ENCODE measurements at places on chromosomes 1 and 21.

DNA sequence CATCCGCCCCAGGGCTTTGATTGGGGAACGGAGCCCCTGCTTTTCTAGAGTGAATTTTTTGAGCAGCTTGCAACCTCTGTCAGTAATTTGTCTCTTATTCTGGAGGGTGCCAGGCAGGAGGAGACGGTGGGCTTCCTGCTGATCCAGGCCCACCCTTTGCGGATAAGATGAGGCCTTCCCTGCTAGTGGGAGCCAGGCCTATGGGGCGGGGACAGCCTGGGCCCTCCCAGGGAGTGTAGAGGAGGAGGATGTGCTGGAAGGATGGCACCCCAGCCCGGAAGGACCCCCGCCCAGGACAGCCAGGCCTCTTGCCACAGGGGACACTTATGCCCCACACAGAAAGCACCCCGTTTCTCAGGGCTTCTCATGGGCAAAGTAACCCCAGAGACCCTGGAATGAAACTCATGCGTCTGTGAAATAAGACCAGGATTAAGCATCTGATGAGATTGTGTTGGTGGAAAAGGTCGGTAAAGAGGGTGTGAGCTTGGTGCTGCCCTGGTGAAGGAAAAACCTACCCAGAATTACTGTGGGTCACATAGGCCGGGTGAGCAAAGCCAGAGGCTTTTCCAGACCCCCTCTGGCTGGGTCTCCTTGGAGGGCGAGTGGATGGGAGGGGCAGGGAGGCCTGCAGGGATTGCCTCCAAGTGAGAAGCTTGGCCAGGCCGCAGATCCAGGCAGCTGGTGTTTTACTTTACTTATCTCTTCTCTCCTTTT is 118.7 kb downstream of the SIK1 start:
- no peak for DNase-seq

DNA sequence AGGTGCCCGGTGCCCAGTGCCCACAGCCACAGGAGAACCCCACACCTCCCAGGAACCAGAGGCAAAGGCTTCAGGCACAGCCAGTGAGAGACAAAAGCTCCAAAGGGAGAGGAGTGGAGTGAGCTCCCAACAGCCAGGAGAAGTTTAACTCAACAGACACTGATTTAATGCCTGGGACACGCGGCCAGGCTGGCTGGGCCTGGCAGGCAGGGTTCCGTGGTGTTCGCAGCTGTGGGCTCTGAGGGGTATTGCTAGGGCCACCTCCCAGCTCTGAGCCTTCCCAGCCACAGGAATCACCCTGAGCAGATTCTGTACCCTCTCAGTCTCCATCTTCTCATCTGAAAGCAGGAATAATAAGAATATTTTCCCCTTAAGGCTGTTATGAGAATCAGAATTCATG is 222.5 kb downstream of the NPHP4 start:
- DNase-seq = no peak

GRCh38 chr1:116345843-116346242 is 27.2 kb upstream of the ATP1A1 start:
- peak; percentile 27 for DNase-seq

GRCh38 chr1:116465845-116466685 is 93.0 kb downstream of the ATP1A1 start:
- no peak for DNase-seq

DNA sequence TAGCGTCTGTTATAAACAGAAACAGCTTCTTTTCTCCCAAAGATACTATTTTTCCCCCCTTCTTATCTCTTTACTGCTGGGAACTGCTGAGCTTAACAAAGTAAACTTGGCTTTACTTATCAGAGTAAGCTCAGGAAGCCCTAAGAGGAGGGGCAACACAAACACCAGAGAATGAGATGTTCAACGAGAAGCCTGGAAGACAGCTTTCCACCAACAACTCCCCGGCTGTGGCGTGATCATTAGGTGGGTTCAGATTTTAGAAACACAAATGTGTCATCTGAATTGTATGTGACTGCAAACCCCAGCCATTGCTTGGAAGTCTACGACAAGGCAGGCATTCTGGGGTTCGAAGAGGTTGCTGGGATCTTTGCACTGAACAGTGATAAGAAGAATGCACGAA is 181.2 kb upstream of the ESRRG start:
- no peak for DNase-seq

DNA sequence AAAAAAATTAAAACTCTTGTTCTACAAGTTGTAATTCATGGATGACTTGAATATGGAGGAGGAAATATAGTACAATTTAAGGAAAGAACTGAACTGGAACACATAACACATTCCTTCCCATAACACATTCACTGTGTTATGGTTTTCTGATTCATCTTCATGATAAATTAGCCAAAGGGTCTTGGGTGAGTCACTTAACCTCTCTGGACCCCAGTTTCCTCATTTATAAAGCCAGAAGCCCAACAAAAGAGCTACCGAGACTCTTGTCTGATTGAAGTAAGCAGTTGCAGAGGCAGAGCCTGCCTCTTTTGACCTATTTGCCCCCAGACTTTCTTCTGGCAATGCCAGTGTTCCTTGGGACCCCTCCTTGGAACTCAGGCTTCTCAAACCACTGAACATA is 161.9 kb upstream of the KCTD3 start:
- DNase-seq = no peak

GRCh38 chr1:41382480-41383090 is 21.4 kb downstream of the FOXO6 start:
- no peak for DNase-seq

- DNase-seq = no peak
These were observed 30.3 kb downstream of the KIFAP3 start for GRCh38 chr1:170044187-170044586.

GRCh38 chr1:245242989-245243388 is 88.2 kb downstream of the KIF26B start:
- no peak for DNase-seq

GRCh38 chr21:46613391-46613790 is 8.5 kb upstream of the S100B start:
- DNase-seq = no peak

DNA sequence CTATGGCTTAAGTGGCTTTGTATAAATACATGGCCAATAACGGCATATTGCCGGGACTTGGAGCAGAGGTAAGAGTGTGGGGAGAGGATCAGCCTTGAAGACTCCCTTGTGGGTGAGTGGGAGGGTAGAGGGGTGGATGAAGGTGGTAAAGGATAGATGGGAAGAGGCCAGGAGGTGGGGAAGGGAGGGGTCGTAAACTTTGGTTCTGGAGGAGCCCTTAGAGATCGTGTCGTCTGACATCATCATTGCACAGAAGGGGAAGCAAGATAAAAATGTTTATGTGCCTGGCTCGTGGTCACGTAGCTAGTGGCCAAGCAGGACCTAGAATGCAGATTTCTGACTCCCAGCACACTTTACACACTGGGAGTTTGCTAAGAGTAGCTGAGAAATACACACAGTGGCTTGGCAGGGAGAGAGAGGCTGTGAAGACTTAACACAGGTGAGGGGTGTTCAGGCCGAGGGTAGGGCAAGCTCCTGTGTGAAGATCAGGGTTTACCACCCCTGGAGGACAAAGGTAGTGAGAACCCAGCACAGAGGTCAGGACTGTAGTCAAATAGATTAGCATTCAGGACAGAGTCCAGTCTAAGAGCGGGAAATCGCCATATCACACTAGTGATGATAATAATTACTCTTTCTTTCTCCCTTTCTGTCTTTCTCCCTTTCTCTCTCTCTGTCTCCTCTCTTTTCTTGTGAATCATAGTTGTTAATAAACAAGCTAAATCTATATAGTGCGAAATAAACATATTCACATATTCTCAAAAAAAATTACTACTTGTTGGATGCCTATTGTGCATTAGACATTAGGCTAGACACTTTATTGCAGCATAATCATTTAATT is 75.5 kb downstream of the LRRC8D start:
- DNase-seq = no peak

DNA sequence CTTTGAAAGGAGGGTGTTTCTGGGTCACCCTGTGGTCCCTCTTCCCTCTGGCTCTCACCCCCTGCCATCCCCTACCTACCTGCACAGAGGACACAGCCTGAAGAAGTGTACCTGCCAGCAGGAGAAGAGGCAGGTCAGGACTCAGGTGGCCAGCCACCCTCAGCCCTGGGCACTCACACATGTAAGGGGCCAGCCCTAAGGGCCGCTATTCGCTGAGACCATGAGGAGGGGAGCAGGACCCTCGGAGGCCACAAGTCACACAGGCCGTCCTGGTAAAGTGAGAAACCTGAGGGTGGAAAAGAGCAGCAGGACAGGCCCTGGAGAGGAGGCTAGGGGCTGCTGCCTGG is 1.2 kb downstream of the ZNF692 start:
- DNase-seq = no peak

- DNase-seq = no peak
These were observed 14.1 kb upstream of the NUAK2 start for GRCh38 chr1:205335692-205336091.

- no peak for DNase-seq
These were observed 5.5 kb upstream of the RGS21 start for GRCh38 chr1:192311281-192311680.

DNA sequence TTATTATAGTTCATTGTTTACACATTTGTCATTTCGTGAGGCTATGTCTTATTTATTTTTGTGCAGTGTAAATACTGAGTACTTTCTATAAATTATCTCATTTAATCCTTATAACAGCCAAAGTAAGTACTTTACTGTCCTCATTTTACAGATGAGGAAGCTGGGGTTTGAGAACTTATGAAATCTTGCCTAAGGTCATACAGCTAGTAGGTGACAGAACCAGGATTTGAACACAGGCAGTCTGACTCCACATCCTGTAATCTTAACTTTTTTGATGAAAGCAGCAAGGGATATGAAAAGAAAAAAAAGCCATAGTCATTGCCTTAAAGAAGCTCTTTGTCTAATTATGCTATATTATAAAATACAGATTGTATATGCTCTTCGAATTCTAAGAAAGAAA is 107.1 kb upstream of the BMP8A start:
- no peak for DNase-seq

DNA sequence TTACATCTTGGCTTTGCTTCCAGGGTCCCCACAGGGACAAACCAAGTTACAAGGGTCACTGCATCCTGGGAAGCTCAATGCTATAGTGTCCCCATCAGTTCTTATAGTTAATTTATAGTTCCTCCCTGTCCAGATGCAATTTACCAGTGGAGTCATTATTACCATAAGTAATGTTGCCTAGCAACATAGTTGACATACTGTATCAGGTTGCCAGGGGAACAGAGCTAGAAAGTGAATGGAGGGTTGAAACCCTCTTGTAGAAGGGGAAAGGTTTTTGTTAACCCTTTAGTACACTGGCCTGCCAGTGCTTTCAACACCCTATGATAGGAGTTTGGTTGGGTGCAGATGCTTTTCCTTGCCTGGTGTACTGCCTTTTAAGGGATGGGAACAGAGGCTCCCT is 34.3 kb upstream of the TTC4 start:
- no peak for DNase-seq

DNA sequence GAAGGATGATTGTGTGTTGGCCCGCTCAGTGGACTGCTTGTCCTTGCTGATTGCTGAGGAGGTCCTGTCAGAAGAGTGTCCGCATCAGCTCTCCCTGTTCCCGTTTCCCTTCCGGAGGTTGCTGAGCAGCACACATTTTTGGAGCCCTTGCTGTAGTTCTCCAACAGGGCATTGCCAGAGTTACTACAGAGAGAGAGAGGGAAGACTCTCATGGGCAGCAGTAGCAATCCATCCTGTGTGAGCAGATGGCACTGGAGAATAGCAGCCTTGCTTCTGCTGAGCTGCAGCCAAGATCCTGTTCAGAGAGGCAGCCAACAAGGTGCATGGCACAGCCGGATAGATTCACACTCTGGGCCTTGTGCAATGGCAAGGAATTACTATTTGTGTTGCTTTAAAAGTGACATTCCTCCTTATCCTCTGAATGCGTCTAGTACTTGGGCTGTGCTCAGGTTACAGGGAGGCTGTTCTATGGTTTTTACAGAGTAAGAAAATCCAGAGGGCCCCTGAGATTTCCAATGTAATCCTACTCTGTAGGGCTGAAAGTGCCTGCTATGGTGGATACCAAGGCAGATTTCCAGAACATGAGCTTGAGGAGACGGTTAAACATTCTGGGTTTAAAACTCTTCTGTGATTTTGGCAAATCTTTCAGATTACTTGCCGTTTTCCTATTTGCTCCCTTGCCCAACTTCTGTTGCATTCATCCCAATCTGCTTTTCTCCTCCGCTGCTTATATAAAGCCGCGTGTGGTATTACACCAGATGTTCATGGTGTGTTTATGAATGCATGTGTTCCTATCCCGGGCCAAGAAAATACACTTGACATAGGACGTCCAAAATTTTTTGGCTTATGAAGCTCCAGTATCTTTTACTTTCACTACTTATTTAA is 27.4 kb downstream of the AK4 start:
- DNase-seq = no peak
